ENCODE measurements at places on chromosomes 6 and 20.

DNA sequence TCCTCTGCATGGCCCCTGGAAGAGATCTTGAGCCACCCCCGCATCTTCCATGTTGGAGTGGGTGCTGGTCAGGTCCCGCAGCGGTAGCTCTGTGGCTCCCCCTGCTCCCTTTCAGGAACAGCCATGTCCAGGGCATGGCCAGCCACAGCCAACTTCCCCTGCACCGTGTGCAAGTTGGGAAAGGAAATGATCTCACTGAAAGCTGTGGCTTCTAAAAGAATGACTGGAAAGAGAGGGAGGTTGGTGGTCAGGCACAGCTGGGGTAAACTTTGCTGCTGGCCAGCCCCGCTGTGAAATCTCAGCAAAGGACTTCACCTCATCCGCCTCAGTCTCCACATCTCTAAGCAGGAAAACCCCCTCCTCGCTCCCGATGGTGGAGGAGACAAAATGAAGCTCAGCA lies 153.6 kb upstream of the CST7 start:
- DNase-seq: no peak

DNA sequence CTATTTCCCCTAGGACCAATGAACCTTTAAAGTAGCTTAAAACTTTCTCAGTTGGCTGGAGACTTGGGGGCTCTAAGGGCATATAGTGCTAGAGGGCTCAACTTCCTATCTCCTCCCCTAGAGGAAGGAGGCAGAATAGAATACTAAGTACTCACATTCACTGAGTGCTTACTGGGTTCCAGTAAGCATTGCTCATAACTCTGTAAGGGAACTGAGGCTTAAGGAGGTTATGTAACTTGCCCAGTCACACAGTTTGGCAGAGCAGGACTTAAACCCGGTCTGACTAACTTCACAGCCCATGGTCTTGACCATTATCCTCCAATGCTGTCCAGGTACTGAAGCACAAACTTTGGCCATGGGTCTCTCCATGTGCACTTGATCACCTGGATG lies 12.5 kb downstream of the SESN1 start:
- DNase-seq: no peak

DNA sequence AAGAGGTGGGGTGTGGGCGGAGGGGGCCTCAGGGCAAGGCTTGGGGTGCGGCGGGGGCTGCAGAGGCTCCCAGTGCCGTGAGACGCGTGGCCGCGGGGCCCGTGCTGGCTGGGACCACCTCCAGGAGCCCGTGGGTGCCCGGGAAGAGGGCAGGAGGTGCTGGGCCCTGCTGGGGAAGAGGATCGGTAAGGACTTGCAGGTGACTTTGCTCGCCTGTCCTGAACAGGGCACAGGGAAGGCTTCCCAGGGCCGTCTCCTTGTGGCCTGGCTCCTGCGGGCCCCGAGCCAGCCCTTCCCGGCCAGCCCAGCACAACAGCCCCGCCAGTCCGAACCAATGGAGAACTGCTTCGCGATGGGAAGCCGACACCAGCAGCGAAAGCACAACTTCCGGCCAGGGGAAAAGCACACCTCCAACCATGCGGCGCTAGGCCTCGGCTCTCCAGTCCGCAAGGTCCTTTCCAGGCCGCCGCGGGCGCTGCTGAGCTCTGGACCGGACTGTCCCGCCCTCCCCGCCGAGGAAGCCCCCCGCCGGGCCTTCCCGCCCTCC lies 32.3 kb downstream of the IRF4 start:
- no peak for DNase-seq

- DNase-seq: peak; percentile 28
Observed at GRCh38 chr6:158506601-158507000, 53.3 kb upstream of the TMEM181 start.

DNA sequence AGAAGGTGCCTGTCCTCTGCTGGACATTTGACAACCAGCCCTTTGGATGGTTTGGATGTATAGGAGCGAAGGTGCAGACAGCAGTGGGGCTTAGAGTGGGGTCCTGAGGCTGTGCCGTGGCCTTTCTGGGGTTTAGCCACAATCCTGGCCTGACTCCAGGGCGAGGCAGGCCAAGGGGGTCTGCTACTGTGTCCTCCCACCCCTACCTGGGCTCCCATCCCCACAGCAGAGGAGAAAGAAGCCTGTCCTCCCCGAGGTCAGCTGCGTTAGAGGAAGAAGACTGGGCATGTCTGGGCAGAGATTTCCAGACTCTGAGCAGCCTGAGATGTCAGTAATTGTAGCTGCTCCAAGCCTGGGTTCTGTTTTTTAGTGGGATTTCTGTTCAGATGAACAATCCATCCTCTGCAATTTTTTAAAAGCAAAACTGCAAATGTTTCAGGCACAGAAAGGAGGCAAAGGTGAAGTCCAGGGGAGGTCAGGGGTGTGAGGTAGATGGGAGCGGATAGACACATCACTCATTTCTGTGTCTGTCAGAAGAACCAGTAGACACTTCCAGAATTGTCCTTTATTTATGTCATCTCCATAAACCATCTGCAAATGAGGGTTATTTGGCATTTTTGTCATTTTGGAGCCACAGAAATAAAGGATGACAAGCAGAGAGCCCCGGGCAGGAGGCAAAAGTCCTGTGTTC lies 1.3 kb upstream of the CDKN1A start:
- peak; percentile 74 for DNase-seq

GRCh38 chr6:20565342-20565741 lies 31.1 kb downstream of the CDKAL1 start:
- peak; percentile 26 for DNase-seq

- DNase-seq: no peak
Observed at GRCh38 chr6:37624121-37624520, 73.6 kb downstream of the MDGA1 start.

GRCh38 chr6:52049252-52050050 lies 38.0 kb downstream of the PKHD1 start:
- DNase-seq: peak; percentile 52

GRCh38 chr6:149717588-149718458 lies at the start of gene LATS1:
TSS of gene LATS1 (minus strand) at chr6:149718101. CDS start at chr6:149702126, 15,975 bp downstream.
- peak; percentile 89 for DNase-seq

- DNase-seq: no peak
Observed at GRCh38 chr6:44066394-44067172, 60.7 kb downstream of the MRPL14 start.

- DNase-seq: peak; percentile 72
Observed at GRCh38 chr20:33005132-33005566, 916 bp upstream of the SUN5 start.

DNA sequence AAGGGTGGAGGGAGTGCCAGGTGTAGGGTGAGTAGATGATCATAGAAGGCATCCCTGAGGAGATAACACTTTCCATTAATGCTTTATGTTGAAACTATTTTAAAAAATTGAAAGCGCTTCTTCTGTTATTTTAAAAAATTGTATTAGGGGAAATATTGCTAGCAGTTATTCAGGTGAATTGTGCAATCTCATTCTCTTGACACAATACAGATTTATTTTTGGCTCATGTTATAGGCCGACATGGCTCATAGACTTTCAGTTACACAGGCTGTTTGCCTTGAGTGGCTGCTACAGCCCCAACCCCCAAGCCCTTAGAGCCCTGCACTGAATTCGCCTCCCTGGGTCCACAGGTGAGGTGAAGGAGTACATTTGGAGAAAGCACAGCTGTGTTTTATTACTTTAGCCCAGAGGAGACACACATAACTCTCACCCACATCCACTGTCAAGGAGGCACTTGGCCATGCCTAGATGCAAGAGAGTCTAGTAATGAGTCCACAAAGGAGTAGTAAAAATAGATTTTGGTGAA lies 228.2 kb downstream of the RFPL4B start:
- no peak for DNase-seq

GRCh38 chr6:111973927-111974639 lies 79.8 kb upstream of the CCN6 start:
- DNase-seq: no peak

DNA sequence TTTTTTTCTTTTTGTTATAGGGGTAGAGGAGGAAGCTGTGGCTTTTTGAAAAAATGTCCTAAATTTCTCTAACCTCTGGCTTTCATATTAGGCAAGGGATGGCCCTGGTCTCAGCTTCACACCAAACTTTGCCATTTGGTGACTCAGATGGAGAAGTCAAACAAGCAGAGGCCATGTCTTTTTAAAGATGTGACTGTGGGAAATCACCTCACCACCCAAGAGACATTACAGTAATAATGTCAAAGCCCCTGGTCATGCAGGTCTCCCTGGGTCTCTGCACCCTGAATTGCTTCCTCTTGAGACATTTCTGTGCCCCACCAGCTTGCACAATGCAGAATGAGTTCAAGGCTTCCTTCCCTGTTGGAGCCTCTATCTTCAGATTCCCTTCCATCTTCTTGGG lies 39.5 kb upstream of the ADGRF5 start:
- DNase-seq: no peak

GRCh38 chr6:105251689-105252088 lies 71.9 kb upstream of the POPDC3 start:
- DNase-seq: no peak

GRCh38 chr20:31764641-31765305 lies 25.7 kb downstream of the TPX2 start:
- no peak for DNase-seq

GRCh38 chr20:58308680-58309527 lies 611 bp upstream of the RAB22A start:
- DNase-seq: peak; percentile 19

DNA sequence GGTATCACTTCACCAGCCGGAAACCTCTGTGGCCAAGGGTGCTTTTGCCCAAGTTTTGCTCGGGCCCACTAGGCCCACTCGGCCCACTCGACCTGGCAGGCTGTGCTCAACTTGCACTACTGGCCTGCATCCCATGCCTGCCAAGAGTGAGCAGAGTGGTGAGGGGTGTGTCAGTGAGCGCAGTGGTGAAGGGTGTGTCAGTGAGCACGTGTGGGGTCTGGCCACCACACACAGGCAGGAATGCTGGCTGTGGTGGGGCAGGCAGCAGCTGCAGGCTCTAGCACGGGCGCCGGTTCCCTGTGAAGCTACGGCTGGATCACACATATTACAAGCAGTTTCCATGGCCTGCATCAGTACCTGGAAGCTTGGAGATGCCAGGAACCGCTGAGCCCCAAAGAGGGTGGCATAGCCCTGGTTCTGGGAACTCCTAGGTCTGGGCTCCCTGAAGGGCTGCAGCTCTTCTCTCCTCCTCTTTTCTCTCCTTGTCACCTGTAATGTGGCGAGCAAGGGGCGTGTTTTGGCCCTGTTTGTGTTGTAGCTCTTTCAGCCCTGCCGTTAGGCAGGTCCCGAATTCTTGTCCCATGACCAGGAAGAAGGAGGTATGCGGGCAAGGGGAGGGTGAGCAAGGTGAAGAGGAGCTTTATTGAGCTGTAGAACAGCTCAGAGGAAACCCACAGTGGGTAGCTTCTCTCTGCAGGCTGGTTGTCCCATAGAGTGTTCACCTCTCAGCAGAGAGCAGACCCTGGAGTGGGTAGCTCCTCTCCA lies 51.0 kb upstream of the CLDN20 start:
- no peak for DNase-seq

DNA sequence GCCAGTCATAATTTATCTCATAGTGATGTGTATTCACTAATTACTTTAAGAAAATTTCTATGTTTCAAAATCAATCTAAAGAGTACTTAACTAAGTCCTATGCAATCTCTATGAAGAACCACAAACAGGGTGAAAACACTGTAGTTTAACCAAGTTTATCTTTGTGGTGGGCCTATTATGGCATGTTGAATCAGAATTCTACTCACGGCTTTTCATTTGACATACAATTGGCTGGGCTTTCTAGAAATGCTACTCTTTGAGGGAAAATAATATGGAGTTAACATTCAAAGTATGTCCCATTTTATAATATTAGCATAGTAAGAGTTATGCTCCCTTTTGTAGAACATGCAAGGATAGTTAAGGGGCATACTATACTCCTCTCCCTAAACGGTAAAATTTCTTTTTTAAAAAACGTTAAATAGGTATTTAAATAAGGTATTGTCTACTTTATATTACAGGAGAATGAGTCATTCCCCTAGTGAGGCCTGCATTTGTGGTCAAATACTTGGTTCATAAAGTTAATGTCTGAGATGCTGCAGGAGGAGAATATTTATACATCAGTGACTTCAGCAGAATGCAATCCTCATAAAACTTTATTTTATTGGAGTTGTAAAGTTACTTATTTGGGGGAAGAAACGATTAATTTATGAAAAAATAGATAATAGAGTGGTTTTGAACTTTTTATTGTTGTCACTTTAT lies 1.8 kb downstream of the MOXD1 start:
- no peak for DNase-seq

GRCh38 chr20:55160996-55161395 lies 685.6 kb downstream of the DOK5 start:
- DNase-seq: no peak

GRCh38 chr20:23926944-23927872 lies 47.7 kb upstream of the CST5 start:
- no peak for DNase-seq

DNA sequence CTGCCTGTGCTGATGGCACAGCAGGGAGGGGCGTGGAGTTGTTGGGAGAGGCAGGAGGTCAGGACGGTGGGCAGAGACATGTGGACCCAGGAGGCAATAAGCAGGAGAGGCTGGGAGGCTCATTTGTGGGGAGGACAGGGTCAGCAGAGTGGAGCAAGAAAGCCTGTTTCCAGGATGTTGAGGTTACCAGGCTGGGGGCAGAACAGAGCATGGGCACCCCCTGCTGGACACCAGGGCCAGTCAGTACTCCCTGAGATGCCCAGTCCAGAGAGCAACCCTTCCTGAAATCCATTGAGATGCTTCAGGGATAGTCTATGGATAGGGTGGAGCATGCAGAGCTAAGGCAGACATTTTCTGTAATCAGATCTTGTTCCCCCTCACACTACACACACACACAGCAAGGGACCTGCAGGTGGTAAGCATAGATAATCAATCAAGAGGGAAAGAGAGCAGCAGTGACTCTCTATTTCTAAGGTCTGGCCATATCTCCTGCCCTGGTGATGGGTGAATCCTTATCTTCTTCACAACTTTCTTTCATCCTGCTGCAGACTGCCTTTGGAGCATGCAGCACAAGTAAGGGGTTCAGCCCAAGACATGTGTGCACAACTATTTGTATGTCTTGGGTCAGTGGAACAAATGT lies 41.7 kb downstream of the MOCS1 start:
- peak; percentile 25 for DNase-seq

DNA sequence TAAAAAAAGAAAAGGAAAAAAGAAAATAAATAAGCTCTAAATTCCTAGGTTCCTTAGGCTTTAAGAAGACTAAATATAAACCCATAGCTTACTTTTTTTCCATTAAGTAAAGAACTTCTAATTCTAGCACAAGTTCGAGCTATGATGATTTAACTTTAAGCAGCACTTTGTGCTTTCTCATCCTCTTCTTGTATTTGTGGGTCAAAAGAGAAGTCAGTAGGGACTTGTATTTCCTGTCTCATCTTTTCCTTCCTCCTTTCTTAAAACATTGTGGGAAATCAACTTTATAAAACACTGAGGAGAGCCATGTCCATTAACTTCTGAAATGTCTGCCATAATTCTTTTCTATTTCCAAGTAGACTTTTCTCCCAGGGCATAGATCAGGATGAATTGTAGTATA lies 637.7 kb upstream of the CITED2 start:
- DNase-seq: peak; percentile 27

GRCh38 chr20:31606804-31607639 lies 1.9 kb downstream of the ID1 start:
- DNase-seq: peak; percentile 64

GRCh38 chr6:72132851-72133250 lies 246.5 kb downstream of the RIMS1 start:
- no peak for DNase-seq

- no peak for DNase-seq
Observed at GRCh38 chr6:34804543-34804942, 12.7 kb downstream of the BLTP3A start.

GRCh38 chr6:142886431-142887170 lies 58.4 kb downstream of the HIVEP2 start:
- peak; percentile 45 for DNase-seq

- no peak for DNase-seq
Observed at GRCh38 chr20:20410678-20411077, 42.8 kb downstream of the INSM1 start.

Measured in KBM-7 (cell line).